NCI-H1092 treated with DMSO at 0.1 percent for 48 hours (cell line): ENCODE measurements at places on chromosomes 12 and 14.

GRCh38 chr12:45415393-45415817, 199.5 kb downstream of the ANO6 start:
- no peak for DNase-seq

DNA sequence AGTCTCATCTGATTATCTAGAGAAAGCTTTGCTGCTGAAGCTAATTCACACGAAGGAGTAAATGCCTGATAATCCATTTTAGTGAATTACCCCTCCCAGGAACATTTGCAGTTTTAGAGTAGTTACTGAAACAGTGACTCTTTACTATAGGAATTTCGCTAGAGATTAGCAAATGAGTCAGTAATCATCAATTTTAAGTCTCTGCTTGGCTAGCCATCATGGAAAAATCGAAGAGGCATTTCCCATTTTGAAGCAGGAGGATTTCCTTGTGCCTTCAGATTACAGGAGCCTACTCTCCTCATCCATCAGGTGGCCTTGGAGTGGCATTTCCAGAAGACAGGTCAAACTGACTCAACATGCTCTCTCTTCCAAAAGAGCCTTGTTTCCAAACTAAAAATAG, 154.5 kb downstream of the EGLN3 start:
- no peak for DNase-seq

GRCh38 chr12:3014641-3015040, 55.4 kb downstream of the TEAD4 start:
- DNase-seq = no peak

- peak; percentile 14 for DNase-seq
These were observed 262.0 kb downstream of the MED13L start for GRCh38 chr12:116015525-116015924.

- no peak for DNase-seq
These were observed 133.6 kb upstream of the SSTR1 start for GRCh38 chr14:38074081-38074480.

DNA sequence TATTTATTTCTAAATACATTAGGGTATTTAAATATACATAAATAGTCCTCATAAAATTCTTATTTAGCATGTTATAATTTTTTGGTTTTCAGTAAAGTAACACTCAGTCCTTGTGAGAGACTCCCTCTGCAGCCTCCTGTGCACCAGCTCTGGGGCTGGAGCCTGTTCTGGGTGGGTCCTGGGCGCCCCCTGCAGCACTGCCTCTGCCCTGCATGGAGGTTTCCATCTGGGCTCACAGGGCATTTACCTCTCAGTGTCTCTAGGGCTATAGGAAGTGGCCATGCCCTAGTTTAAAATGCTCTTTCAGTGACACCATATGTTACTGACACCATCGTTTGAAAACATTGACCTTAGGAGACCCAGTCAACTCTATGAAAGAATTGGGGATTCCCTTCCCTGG, 1155.2 kb downstream of the TMEM121 start:
- no peak for DNase-seq

DNA sequence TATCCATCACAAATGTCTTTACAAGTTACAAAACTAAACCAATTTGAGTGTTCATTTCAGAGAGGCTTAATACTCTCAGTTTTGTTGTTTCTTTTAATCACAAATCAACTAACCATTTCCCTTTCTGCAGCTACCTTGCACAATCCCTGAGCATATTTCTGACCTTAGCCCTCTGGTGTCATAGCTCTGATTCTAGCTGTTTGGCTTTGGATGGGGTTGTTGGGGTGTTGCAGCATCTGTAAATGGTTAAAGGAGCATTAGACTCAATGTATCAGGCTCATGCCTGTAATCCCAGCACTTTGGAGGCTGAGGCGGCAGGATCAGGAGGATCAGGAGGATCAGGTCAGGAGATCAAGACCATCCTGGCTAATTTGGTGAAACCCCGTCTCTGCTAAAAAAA, 461.4 kb downstream of the NRXN3 start:
- DNase-seq = no peak

DNA sequence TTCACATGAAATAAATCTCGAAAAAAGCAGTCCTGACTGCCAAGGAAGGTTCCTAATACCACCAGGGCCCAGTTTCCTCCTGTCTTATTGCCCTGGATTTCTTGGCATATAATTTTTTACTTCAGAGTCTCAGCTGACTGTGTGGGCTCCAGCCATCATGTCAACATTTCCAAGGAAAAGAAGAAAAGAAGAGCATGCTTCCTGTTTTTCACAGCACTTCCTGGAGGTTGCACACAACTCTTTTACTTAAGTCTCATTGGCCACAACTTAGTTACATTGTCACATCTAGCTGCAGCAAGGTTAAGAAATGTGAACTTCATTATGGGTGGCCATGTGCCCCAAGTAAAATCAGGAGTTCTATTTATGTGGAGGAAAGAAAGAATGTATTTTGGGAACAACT, 24.3 kb downstream of the DACT1 start:
- no peak for DNase-seq

DNA sequence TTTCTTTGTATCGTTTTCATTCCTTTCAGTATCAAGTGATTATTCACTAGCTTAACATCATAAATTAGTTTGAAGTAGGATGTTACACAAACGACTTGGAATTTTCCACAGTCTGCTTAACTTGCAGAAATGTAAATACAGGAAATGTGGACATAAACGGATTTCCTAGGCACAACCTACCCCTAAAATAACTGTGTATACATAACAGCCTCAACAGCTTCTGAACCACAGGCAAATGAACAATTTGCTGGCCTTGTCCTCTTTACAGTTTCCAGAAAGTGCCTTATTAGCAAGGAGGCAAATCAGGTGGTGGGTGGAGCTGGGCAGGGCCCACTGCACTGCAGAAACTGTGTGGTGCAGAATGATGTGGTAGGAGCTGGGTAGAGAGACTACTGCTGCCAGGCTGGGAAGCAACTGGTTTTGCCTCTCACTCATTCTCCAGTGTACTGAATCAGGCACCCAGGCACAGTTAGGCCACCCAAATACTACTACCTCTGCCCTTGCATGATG, 14.1 kb downstream of the DRAM1 start:
- DNase-seq = no peak

GRCh38 chr14:80004871-80005270, 206.4 kb downstream of the DIO2 start:
- no peak for DNase-seq

GRCh38 chr12:123354600-123354999, 10.0 kb downstream of the SBNO1 start:
- no peak for DNase-seq

GRCh38 chr14:92792885-92793284, 1.2 kb upstream of the GOLGA5 start:
- no peak for DNase-seq

DNA sequence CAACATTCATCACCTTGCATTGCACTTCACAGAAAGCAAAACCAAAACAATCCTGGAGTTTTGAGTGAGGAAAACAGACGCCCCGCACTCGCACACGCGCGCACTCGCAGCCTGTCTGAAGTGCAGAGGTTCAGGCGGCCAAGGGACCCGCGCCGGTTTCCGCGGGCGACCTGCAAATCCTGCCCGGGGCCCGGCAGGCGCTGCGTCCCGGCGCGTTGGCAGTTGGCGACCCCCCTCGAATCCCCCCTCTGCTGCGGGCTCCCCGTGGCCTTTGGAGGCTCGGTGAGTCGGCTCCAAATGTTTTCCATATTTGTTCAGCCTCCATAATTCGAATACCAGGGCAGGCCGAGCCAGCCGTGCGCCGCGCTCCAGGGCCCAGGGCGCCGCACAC, at the start of gene SSPN:
Gene SSPN, plus strand, starts transcription at position 324 of the 391 bp plus-strand sequence. CDS start 100 bp downstream, outside the sequence.
- DNase-seq = peak; percentile 3
